ENCODE measurements at places on chromosomes 5 and 9.

DNA sequence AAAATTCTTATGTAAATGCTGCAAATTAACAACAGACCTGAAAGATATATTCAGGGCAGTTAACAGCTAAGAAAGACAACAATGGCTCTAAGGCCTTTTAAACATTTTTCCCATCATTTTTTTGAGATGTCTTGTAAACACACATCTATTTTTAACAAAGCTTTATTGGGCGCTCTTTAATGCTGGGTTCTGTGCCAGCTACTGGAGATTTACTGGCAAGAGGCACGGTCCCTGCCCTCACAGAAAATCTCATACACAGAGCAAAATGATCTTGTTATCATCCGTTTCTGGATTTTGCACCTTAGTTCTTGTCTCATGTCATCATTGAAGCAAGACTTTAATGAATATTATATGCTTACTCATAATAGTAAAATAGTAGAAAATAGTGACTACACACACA, 1022.3 kb upstream of the WWC1 start:
- no peak for DNase-seq

GRCh38 chr5:147835386-147835798, 3.9 kb upstream of the SPINK1 start:
- no peak for DNase-seq

GRCh38 chr9:137278061-137278701, 655 bp downstream of the TOR4A start:
- DNase-seq: peak; percentile 37

DNA sequence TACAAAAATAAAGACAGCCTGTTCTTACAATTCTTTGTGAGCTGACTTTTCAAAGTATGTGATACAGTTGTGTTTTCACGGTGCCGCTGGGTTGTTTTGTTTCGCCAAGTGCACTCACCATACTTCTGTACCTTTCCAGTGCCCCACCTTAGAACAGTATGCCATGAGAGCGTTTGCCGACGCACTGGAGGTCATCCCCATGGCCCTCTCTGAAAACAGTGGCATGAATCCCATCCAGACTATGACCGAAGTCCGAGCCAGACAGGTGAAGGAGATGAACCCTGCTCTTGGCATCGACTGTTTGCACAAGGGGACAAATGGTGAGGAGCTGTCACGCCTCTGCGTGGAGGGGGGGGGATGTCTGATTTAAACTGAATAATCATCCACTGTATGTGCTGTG, 12.9 kb downstream of the CCT5 start:
- no peak for DNase-seq

GRCh38 chr5:3362606-3362910, 233.1 kb upstream of the IRX1 start:
- DNase-seq: no peak

DNA sequence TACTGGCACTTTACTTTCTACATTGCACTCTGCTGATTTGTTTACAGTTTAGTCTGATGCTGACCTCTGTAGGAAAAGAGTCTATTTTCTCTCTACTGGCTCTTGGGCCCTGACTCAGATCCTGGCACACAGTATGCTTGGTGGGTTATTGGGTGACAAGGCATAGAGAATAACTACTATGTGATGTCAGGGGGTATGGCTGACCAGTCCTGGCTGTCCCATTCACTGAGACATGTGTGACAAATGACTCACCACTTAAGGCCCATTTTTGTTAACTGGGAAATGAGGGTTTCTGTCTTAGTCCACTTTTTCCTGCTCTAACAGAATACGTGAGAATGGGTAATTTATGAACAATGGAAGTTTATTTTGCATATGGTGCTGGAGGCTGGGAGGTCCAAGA, 66.4 kb downstream of the DAPK1 start:
- DNase-seq: peak; percentile 51

- DNase-seq: no peak
These were observed 22.5 kb upstream of the DMRT1 start for GRCh38 chr9:818958-819357.

- no peak for DNase-seq
These were observed 271.8 kb downstream of the NNT start for GRCh38 chr5:43874772-43875171.

DNA sequence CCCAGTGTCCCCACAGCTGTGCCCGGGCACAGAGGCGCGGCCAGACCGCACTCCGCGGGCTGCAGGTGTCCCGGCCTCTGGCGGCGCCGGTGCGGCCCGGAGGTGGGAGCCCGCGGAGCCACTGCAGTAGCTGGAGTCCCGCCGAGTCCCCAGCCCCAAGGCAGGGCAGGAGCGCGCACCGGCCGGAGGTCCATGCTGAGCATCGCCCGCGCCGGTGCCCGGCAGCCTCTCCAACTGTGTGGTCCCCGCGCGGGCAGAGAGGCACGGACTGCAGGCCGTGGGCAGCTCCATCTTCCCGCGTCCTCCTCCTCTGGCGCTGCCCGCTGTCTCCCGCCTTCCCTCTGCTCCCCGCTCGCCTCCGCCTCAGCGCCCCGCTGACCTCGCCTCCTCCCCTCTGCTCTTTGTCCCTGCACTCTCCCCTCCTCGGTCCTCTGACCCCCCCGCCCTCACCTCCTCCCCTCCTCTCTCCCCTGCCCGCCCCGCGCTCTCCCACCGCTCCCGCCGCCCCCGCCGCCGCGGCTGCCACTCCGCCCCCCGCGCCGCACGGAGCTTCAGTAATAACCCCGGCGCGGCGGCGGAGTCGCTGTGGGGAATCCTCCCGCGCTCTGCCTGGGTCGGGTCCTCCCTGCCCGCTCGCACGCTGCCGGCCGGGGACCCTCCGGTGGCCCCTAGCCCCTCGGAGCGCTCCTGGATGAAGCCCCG, at the start of gene ADAMTS16:
TSS of gene ADAMTS16 (plus strand) at position 554 of the 702 bp plus-strand sequence. CDS start at position 692, 138 bp downstream.
- no peak for DNase-seq

DNA sequence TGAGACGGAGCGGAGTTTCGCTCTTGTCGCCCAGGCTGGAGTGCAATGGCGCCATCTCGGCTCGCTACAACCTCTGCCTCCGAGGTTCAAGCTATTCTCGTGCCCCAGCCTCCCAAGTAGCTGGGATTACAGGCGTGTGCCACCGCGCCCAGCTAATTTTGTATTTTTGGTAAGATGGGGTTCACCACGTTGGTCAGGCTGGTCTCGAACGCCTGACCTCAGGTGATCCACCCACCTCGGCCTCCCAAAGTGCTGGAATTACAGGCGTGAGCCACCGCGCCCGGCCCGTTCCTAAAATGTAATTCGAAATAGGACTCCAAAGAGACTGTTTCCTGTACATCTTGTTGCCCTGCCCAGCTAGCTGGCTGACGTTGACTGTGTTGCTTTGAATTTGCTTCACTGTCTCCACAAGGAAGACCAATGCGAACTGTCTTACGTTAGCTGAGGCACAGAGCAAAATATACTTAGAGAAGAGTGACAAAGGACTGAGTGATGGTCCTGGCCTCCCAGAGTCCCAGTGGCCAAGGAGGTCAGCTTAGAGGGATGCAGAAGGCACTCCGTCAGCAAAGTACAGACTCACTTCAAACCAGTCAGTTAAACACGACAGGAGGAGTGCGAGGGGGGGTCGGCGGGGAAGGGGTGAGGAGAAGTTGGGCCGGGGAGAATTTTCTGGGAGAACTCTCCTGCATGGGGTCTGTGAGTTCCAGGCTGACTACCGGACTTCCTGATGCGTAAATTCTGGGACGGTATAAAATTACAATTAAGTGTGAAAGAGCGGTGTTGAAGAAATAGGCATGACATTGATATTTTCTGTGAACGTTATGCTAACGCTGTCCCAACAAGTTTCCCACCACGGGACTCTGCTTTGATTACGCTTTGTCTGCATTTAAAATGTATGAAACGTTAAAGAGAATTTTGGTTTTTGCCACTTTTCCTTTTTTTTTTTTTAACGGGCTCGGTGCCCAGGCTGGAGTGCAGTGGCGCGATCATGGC, 6.8 kb upstream of the TRIM41 start:
- no peak for DNase-seq

DNA sequence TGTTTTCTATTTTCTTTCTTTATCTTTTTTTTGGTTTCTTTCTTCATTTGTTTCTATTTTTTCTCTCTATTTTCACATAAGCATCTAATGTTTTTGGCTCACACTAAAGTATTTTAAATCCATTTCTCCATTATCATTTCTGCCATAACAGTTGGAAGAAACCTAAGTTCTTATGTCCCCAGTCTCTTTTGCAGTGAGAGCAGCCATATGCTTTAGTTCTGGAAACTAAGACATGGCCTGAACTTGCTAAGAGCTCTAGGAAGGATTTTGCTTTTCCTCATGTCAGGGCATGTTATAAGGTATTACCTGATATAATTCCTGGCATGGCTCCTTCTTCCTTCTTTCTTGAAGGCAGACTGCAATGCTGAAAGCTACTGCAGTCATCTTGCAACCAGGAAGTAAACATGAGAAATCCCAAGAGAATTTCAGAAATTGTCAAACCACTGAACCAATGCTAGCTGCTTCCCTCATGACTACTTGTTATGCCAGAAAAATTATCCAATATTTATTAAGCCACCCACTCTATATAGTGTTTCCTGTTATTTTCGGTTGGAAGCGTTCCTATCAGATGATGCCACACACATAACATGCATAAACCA, 171.1 kb downstream of the TAF11L14 start:
- DNase-seq: peak; percentile 5

GRCh38 chr9:105435453-105435852, 12.4 kb upstream of the FSD1L start:
- DNase-seq: no peak

- no peak for DNase-seq
These were observed 46.5 kb downstream of the SH3PXD2B start for GRCh38 chr5:172407822-172408221.

DNA sequence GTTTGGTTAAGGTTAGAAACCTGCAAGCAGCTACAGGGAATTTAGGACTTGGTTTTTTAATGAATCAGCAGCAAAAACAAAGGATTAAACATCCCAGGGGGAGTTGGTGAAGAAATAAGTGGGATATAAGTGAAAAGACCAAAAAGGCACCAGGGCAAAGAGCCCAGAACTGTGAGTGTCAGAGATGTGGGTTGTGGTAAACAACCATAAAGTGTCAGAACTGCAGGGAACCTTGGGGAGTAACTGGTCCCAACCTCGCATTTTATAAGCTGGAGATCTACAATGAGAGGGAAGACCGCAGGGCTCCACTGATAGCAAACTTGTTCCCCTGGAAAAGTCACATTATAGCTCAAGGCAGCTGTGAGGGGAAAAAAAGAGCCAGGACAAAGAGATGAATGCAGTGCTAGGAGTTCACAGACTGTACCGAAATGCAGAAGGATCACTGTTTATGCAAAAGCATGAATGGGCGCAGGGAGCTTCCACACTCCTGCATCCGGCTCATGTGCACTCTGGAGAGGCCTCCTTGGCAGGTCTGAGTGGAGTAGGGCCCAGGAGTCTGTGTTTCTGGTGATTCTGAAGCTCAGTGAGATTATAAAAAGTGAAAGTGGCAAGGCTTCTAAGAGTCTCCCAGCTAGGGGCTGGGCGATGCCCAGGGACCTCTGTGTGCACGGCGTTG, 156.3 kb downstream of the GOLPH3 start:
- no peak for DNase-seq

DNA sequence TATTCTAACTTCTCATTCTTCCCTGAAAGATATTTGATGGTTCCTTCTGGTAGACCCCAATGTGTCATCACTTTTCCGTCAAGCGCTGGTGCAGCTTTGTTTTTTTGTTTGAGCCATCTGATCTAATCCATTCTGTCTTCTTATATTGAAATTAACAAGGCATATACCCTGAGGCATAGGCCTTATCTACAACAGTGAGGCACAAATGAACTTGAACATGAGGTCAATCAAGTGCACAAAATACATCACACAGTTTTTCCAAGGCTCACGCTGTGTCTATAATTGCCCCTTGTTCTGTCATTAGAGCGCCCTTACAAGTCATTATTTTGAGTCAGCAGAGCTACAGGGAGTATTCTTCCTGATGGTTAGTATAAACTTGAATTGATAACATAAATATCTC, 406.6 kb downstream of the MAT2B start:
- DNase-seq: no peak

DNA sequence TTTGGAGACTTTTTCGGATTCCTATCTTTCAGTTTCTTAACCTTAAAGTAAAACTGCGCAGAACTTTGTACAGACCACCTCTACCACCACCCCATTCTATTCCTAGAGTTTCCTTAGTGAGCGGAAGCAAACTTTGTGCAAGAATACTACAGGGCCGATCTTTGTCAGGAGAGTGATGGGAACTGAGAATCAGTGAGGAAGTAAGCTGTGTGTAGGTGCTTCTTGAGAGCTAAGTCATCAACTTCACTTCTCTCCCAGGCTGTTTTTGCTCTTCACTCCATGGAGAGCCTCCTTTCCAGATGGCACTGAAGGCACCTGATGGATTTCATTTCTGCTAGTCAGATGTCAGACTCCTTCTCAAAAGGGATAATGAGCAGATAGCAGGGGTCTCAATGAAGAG, 127.3 kb downstream of the SPATA31D1 start:
- DNase-seq: peak; percentile 7

GRCh38 chr9:89530726-89531125, 32.8 kb upstream of the SEMA4D start:
- peak; percentile 21 for DNase-seq

DNA sequence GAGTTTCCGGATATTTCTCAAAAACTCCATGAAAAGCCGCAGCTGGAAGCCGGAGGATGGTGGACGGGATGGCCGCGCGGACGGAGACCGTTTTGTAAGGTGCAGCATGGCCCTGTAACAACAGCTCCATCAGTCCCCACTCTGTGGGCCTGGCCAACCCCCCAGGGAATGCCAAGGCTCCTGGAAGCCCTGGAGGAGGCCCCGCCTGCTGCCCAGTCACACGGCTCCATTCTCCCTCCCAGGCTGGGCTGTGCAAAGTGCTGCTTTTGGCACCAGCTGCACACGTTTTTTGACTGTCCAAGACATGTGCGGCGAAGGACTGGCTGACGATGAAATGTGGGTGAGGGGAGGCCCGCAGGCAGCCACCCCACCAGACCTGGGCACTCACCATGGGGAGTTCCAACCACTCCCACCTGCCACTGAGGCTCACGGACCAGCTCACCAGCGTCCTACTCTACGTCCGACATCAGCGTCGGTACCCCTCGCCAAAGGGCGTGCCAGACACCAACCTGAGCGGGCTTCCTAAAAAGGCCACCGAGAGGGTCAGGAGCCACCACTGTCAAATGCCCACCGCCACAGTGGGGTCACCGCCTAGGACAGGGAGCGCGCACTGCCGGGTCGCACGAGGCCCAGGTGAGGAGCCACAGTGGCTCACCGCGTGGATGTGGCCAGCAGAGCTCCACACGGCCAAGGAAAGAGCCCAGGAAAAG, 27.3 kb downstream of the PNPLA7 start:
- no peak for DNase-seq

GRCh38 chr5:177553671-177554429, 513 bp downstream of the FAM193B start:
- DNase-seq: peak; percentile 13
